ENCODE measurements at places on chromosomes 6 and 20.

- peak; percentile 54 for DNase-seq
Observed at GRCh38 chr6:116561377-116562018, 7.9 kb downstream of the CALHM4 start.

GRCh38 chr20:61587681-61588289, 335.7 kb downstream of the CDH4 start:
- no peak for DNase-seq

DNA sequence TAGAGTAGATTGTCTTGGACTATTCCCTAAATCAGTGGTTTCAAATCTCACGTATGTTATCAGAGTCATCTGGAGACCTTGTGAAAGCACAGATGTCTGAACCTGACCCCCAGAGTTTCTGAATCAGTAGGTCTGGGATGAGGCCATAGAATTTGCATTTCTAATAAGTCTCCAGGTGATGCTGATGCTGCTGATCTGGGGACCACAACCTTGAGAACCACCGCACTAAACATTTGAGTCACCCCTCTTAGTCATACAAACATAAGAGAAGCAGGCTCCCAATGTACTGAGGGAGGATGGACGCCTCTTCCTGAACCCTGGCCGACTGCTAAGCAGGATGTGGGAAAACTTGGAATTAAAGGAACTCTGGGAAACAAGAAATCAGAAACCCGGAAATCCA, 187.8 kb upstream of the PRDM1 start:
- no peak for DNase-seq

DNA sequence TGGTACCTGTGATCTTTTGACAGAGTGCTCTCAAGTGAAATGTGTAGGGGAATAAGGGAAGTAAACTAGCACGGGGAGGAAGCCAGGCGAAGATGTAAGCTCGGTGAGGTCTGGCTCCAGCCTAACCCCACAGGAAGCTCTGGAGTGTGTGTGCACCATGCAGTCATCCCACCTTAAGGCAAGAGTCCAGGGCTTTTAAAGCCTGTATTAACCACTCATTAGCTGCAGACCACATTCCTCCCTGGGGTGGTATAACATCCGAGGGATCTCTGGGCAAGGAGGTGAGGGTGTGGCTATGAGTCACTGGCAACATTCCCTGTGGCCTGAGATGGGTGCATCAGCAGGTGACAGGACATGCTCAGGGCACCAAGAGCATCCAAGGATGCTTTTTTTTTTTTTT, 12.5 kb upstream of the RANBP9 start:
- no peak for DNase-seq

DNA sequence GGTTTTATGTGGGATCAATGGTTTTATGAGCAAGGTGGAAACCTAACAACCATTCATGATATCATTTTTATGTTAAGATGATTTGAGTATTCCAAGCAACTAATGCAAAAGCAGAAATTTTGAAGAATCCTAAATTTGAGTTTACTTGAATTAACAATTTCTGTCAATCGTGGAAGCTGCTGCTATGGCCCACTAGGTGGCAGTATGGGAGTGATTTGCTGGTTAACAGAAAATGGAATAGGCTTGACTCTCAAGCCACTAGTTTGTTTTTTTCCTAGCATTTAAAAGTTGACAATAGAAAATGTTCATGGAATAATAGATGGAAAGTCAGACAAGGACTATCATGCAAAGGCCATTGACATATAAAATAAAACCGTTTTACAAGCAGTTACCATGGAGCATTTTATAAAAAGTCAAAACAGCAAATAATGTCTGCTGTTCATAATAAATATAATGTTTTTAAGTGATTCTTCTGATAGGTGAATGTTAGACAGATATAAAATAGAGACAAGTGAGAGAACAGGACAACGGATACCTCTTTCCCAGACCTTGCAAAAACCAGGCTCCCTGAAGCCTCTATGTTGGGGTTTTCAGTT, 43.0 kb upstream of the TMEM200A start:
- peak; percentile 13 for DNase-seq

- DNase-seq = no peak
Observed at GRCh38 chr6:137638926-137639706, 144.9 kb upstream of the OLIG3 start.

- DNase-seq = no peak
Observed at GRCh38 chr20:43911066-43911465, 3.6 kb upstream of the TOX2 start.

DNA sequence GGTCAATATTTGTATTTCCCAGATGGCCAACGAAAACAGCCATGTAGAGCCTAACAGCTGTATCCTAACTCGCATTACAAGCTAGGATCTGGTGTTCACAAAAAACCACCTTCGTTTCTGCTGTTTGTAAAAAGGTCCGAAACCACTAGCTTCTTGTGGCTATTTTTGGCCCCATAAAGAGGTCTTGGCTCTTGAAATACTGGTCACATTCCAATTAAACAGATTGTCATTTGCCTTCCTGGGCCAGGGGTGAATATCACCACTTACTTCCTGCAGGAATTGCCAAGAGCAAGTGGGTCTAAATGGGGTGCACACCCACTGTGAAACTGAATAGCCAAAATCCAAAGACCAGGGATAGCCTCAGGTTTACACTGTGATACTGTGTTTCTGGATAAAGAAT, 48.2 kb downstream of the TSHZ2 start:
- no peak for DNase-seq

- DNase-seq = no peak
Observed at GRCh38 chr20:61815678-61816077, 250.0 kb downstream of the TAF4 start.

All from activated naive CD8-positive, alpha-beta T cell treated with anti-CD3 and anti-CD28 coated beads for 36 hours (primary cell).